Activated naive CD4-positive, alpha-beta T cell (primary cell): ENCODE measurements at places on chromosomes 2 and 18.

DNA sequence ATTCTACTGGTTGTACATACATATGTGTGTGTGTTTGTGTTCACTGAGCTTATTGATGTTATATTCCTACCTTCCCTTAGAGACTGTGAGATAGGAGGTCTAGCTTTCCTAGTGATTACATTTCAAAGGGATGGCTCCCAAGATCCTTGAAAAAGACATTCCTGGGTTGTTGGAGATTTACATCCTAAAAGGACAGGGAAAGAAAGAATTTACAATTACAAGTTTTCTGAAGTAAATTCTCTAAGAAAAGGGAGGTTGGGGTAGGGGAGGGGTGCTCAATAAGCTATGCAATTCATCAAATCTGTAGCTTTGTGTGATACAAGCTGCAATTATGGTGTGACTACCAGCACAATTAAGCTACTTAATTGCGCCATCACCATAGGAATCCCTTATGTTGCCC is 284.3 kb downstream of the NUP35 start:
- DNase-seq, result no peak

GRCh38 chr2:48045613-48046012 is 139.3 kb upstream of the FBXO11 start:
- no peak for DNase-seq

GRCh38 chr18:14941256-14941655 is 193.3 kb downstream of the ANKRD30B start:
- DNase-seq, result no peak

DNA sequence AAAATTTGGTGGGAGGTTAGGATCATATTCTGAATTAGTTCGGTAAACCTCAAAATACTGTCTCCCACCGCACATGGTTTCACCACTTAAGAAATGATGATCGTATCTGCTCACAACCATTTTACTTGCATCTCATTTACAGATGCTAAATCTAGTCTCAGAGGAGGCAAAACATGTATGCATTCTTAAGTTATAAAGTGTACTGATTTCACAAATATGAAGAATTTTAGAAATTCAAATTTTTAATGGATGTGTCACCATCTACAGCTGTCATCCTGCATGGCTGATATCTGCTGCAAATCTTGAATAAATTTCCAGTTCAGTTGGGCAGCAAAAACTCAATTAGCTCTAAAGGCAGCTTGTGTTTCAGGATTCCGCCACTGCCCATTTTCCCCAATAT is 243.3 kb upstream of the KCNJ3 start:
- DNase-seq, result no peak

DNA sequence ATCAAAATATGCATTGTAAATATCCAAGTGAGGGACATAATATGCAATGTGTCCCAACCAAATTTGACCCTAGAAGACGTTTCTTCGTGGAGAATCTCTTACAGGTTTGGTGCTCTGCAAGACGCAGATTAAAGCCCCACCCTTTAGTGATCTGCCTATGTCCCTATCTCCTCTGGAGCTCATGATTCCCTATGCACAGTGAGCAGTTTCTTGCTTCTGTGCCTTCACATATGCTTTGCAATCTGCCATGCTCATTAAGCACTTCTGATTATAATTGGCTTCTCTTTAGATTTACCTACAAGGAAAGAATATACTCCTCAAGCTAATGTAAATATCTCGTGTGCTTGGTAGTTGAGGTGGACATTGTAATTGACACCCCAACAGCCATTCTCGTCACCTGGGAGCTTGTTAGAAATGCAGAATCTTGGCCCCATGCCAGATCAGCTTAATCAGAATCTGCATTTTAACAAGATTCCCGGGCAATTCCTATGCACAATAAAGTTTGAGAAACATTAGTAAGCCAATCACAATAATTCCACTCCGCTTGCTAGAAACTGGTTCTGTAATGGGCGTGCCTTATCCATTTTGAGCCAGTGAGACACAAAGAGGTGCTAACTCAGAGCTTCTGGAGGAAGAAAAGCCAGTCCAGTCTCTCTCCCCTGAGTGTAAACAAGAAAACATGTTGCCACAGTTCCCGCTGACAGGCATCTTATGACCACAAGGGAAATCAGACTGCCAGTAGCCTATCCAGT is 2.8 kb upstream of the PUM2 start:
- DNase-seq, result no peak

GRCh38 chr2:45984896-45985473 is 312.2 kb upstream of the EPAS1 start:
- DNase-seq, result no peak

GRCh38 chr2:121284463-121285449 is at the start of gene TFCP2L1:
TFCP2L1 (minus strand) TSS chr2:121285202; CDS start chr2:121285109, 93 bp downstream.
- no peak for DNase-seq

DNA sequence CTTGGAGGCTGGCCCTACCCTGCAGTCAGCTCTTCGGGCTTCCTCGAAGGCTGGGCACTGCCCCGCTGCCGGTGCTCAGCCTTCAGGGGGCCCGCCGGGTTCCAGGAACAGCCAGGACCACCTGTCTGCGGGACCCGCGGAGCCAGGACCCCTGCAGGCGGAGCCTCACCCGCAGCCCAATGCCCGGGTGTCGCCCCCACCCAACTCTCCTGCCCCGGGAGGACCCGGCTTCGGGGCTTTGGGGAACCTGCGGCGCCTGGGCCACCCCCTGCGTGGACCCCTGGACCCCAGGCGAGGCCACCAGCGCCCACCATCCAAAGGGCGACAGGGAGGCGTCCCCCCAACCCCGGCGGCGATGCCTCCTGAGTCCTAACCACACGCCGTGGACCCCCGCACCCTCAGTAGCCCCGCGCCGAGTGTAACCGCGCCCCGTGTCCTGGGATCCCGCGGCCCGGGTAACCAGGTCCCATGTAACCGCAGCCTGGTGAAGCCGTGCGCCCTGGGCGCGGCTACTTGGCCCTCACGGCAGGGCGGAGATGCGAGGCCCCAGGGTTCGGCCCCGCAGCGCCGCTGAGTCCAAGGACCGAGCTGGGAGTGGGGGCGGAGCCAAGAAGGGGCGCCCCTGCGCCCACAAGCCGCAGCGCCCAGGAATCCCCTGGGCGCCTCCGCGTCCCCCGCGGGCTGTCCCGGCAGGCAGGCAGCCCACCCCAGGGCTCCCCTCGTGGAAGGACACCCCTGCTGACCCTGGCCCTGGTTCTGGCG is 11.0 kb upstream of the UBE2F start:
- DNase-seq, result no peak

DNA sequence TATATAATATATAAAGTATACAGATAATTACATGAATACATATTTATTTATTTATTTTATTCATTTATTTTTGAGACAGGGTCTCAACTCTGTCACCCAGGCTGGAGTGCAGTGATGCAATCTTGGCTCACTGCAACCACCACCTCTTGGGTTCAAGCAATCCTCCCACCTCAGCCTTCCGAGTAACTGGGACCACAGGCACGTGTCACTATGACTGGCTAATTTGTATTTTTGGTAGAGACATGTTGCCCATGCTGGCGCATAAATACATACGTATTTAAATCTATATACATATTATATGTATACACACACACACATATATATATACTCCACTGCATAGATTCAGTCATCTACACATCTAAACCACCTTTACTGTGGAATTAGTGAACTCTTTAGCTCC is 20.6 kb upstream of the NDUFV2 start:
- no peak for DNase-seq

DNA sequence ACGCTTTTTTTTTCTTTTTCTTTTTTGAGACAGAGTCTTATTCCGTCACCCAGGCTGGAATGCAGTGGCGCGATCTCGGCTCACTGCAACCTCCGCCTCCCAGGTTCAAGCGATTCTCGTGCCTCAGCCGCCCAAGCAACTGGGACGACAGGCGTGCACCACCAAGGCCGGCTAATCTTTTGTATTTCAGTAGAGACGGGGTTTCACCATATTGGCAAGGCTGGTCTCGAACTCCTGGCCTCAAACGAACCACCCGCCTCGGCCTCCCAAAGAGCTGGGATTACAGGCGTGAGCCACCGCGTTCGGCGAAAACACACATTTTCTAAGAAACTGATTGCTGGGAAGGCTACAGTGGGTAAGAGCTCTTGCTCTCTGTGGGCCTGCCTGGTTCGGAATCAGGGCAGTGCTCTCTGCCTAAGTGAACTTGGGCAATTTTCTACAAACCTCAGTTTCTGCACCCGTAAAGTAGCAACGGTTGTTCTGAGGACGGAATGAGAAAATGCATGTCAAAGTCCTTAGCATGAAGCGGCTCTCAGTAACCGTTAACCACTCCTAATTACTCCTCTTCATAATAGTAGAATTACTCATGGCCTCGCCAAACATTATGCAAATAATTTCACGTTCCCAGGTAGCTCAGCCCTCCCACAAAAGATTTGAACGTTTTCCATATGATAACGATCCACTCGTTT is 1.0 kb upstream of the PMAIP1 start:
- no peak for DNase-seq

DNA sequence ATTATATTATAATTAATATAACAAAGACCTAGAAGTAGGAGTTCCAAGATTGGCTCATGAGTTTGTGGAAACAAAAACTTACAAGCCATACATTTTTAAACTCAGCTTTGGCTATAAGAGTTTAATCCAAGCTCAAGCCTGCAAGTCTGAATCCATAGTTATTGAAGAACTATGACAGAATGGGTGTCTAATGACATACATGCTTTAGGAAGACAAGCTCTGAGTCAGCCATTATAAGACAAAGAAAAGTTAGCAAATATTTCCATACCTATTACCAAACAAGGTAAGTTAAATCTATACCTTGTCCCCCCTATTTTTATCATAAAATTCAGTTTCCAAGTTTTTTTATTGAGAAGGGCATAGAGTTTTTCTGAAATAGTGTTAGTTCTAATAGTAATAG is 95.6 kb downstream of the POLR1A start:
- no peak for DNase-seq

- DNase-seq, result no peak
Observed at GRCh38 chr2:12774395-12774727, 57.6 kb downstream of the TRIB2 start.

- DNase-seq, result no peak
Observed at GRCh38 chr18:51727780-51728179, 530.3 kb upstream of the MEX3C start.
